Activated naive CD8-positive, alpha-beta T cell treated with anti-CD3 and anti-CD28 coated beads for 36 hours (primary cell): ENCODE measurements at places on chromosomes 11 and 22.

GRCh38 chr22:32531931-32532819 lies 57.6 kb downstream of the FBXO7 start:
- no peak for DNase-seq

- no peak for DNase-seq
These were observed 78.6 kb downstream of the MAML2 start for GRCh38 chr11:96264364-96264763.

- no peak for DNase-seq
These were observed 1.2 kb upstream of the GAL start for GRCh38 chr11:68683121-68683520.

DNA sequence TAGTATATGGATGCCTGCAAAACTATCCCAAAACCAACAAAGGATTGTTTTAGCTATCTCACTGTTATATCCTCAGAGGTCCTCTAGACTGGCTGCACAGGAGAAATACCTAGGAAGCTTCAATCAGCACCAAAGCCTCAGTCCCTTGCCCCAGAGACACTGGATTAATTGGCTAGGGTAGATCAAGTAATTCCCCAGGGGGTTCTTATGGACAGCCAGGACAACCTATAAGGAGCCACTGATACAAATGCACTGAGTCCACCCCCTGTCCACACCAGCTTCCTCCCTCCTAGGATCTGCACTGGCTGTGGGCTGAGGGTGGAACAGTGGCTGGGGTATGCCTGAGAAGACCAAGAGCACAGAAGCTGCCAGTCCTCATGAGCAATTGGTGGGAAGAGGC lies 16.3 kb downstream of the ADORA2A start:
- no peak for DNase-seq

DNA sequence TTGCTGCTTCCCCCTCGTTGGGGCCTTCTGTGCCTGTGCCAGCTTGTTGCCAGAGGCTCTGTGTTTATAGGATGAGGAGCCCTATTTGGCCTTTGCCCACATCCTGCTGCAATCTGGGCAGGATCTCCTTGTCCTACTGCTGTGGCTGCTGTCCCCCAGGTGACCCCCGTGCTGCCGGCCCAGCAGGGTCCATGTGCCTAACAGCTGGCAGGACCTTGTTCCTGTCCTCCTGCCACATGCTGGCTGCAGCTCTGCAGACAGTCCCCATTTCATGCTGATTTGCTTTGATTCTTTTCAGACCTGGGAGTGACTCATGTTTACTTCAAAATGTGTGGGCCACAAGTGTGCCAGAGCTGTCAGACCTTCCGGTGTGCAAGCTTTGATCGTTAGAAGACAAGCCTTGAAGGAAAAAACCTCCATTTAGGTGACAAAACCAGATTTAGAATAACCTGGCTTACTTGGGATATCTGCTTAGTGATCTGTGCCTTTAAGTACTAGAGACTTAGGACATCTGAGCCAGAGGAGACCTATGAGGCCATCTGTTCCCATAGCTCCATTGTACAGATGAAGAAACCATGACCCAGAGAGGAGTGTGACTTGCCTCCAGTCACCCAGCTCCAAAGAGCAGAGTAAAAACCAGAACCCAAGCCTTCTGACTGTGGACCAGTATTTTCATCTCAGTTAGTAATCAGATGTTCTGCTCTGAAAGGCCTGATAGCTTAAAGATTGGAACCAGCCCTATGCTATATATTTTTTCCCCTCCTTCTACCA lies 11.1 kb downstream of the NAV2 start:
- DNase-seq, result peak; percentile 32

DNA sequence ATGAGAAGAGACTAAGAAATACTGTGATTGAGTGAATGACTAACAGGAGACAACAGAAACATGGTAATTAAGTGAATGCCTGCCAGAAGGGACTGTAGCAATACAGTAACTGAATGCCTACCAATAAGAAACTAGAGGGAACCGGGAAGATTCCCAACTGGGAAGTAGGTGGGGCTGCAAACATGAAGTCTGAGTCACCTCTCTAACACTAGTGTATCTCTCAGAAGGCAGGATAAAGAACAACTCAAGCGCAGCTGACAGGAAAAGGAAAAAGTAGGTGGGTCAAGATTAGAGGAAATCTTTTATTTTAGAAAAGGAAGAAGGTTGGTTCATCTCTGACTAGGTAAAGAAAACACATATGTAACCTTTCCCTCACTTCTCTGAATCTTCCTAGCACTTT lies 14.0 kb downstream of the C11orf42 start:
- DNase-seq, result no peak

- no peak for DNase-seq
These were observed 8.6 kb downstream of the ARAP1 start for GRCh38 chr11:72743321-72744221.

DNA sequence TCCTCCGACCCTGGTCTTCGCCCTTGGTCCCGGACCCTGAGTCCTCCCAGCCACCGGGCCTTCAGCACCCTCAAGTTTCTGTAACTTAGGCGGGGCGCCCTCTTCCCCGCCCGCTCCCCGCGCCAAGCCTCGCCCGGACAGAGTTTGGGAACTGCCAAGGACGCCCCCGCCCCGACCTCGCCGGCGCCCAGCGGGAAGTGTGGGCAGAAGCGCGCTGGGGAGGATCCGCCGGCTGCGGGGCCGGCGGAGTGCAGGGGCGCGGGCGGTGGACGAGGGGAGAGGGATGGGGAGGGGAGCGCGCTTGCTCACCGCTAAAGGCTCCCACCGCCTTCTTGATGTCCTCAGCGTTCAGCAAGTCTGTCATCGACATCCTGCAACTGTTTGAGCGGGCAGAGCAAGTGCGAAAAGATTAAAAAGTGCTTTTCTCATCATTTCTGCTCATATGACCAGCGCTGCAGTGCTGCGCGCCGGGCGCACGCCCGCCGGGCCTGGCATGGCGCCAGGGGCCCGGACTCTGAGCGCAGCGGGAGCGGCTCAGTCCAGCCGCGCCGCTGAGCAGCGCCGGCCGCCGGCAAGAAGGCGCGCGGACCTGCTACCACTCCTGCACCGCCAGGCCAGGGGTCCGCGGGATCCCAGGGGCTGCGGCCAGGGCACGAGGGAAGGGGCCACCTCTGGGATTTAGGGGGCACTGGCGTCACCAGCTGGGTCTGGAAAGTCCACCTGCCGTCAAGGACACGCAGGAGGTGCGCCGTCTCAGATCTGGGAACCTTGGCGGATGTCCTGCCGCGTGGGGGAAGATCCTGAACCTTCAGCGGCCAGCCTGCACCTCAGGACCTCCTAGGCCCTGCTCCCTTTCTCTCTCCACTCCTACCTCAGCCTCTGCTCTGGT lies at the start of gene PVALB:
Gene PVALB (minus strand): TSS at position 400 of the 889 bp plus-strand sequence. CDS start 30 bp downstream, at position 370.
- peak; percentile 5 for DNase-seq

- no peak for DNase-seq
These were observed 20.2 kb upstream of the TP53AIP1 start for GRCh38 chr11:128962896-128963295.

GRCh38 chr22:17950651-17951214 lies 73.6 kb downstream of the MICAL3 start:
- no peak for DNase-seq

- DNase-seq, result no peak
These were observed 18.0 kb downstream of the TBRG1 start for GRCh38 chr11:124640666-124641065.

DNA sequence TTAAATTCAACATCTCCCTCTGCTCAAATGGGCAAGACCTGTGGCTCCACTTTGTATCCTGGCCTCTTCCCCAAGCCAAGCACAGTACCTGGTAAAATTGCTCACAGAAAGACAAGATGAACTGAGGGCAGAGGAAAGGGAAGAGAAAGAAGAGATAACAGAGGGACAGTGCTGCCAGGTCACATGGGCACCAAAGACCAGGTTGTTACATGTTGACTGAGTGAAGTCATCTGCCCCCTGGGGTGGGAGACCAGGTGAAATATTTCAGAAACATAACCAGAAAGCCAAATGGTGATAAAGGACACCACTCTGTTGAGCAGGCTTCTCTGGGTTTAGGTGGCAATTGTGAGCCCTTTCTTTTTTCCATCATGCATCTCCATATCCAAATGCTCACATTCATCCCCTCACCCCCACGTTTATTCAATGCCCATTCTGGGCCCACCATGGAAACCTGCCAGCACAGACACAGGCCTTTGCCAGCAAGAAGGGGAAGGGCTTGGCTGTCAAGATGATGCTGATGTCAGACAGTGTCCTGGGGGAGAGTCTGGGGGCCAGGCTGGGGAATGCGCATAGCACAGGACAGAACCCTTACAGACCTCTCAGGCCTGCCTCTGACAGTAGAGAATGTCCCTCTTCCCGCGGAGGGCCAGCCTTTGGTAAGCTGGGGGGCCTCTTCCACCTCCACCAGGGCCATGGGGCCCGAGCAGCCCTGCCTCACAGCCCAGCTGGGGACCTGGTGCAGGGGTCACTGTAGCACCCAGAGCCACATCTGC lies 51.6 kb downstream of the DGCR2 start:
- no peak for DNase-seq

DNA sequence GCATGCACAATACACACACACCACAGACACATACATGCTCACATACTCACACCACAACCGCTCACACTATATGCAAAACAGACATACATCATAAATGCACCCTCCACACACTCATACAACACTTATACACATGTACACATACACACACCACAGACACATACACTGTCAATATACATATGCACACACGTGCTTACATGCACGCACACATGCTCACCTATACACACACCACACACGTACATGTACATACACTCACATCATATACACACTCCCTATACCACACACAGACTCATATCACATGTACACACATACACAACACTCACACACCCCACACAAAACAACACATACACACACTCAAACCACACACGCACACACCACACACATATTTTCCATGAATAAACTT lies 885.3 kb downstream of the TBC1D22A start:
- DNase-seq, result no peak
